Fibroblast of skin of right biceps (primary cell): ENCODE measurements at places on chromosomes 1 and 21.

DNA sequence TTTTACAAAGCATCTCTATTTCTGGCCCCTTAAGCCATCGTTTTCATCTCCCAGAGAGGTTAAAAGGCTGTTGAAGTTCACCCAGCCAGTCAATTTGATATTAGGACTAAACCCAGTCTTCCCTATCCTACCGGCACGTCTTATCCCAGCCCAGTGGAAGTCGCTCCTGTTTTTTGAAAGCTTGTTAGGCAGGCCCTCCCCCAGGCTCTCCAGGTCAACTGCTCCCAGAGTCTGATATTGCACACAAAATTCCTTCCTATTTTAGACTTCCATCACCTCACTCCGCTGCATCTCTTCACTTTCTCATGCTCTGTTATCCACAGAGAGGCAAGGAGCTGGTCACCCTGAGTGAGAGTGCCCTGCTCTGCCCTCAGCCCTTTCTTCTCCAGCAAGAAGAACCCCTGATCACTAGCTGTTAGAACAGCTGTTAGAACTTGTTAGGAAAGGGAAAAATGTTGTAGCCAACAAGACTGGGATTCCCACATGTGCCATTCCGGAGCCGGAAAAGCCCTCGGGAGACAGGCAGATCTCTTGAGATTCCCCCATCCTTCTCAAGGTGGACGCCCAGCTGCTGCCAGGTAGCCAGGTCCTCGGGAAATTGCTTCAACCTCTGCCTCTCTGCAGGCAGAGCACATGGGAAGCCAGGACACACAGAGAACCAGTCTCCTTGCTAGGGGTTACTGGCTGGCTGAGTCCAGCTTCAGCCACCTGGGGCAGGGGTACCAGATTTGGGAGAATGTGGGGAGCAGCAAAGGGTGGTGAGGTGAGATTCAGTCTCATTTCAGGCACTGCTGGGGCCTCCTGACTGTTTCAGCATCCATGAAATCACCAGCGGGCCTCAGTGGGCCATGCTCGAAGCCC lies 25.7 kb downstream of the PLXNA2 start:
- no peak for DNase-seq

DNA sequence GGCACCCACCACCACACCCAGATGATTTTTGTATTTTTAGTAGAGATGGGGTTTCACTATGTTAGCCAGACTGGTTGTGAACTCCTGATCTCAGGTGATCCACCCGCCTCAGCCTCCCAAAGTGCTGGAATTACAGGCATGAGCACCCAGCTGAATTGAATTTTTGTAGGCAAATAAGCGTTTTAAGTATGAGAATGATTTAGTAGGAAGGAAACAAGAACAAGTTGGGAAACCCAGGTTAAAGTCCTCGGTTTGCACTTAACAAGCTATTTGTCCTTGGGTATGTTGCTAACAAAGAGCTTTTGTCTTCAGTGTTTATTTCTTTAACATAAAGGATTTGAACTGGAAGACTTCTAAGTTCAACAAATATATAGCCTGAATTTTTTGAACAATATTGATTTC lies 23.9 kb downstream of the BTF3L4 start:
- DNase-seq: no peak

DNA sequence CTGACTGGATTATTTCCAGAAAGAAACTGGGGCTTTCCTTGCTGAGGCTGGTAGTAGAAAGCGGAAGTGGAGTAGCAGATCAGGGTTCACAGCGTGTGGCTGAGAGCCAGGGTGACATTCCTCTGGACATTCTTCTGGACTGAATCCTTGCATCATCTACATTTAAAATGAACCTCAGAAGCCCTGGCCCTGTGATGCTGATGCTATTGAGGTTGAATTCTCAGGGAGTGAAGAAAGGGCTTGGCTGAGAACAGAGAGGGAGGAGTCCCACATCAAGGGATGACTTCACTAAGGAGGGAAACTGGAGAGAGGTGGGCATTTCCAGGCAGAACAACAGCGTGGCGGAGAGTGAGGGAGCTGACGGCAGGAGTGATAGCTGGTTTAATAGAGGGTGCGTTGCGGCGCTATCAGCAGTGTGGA lies 102.3 kb upstream of the LMO4 start:
- peak; percentile 99 for DNase-seq

DNA sequence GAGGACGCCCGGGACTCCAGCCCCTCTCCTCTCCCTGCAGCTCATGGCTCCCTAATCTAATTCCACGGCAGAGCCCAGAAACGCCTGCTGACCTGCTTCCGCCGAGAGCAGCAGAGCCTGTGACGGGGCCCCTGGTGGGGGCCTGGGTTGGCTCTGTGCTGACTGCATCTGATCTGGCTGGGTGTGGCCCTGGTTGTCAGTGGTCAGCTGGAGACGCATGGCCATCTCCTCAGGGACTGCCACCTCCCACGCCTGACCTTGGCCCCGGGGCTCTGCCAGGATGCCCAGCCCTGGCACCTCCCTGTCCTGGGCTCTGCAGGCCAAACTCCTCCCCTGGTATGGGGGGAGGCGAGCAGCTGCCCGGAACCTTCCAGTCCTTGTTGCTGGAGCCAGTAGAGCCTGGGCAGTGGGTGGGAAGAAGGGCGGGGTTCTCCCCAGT lies 1.1 kb upstream of the PLCH2 start:
- DNase-seq: no peak

DNA sequence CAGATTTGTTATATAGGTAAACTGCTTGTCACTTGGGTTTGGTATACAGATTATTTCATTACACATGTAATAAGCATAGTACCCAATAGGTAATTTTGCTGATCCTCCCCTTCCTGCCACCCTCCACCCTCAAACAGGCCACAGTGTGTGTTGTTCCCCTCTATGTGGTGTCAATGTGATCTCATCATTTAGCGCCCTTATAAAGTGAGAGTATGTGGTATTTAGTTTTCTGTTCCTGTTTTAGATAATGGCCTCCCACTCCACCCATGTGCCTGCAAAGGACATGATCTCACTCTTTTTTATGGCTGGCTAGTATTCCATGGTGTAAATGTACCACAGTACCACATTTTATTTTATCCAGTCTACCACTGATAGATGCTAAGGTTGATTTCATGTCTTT lies 522.1 kb upstream of the LRRC7 start:
- DNase-seq: no peak

- no peak for DNase-seq
Observed at GRCh38 chr1:243270097-243270864, 14.4 kb downstream of the SDCCAG8 start.

DNA sequence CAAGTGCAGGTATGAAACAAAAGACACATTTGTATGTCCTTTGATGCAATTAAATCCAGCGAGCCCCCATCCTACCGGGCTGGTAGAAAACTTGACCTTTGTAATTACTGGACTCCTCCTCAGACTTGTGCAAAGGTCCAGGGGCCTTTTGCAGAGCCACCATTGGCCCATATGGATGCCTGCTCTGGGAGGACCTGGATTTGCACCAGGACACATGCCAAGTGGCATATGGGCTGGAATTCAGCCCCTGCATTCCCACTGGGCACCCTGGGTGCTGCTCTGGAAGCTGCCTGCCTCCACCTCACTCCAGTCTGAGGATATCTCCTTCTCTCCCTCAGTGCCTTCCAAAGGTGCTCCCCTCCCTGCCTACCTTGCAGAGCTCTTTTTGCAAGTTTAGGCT lies 36.0 kb downstream of the LACTBL1 start:
- no peak for DNase-seq

DNA sequence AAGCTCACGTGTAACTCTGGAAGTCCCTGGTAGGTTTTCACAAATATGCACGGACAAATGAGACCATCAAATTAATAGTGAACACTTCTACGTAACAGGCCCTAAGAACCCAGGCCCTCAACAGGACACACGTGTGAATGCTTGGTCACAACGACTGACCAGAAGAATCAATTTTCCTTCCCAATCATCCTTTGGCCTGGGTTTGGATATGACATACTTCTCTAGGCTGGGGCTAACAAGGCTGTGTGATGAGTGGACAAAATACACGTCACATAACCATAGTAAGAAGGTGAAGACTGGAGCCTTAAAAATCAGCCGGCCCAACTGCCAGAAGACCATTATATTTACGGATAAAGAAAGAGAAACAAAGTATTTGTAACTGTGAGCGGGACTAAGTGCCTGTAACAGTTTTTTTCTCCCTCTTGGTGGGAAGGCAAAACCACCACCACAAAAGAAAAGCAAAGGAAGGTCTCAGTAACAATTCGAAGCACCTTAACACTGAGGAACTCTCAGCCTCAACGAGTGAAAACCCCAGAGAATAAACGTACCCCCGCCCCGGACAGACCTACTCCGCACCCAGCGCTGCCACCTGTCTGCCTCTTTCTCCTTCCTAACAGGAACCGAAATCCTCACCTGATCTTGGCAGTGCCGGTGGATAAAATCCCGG lies 450 bp downstream of the SDE2 start:
- DNase-seq: peak; percentile 35

DNA sequence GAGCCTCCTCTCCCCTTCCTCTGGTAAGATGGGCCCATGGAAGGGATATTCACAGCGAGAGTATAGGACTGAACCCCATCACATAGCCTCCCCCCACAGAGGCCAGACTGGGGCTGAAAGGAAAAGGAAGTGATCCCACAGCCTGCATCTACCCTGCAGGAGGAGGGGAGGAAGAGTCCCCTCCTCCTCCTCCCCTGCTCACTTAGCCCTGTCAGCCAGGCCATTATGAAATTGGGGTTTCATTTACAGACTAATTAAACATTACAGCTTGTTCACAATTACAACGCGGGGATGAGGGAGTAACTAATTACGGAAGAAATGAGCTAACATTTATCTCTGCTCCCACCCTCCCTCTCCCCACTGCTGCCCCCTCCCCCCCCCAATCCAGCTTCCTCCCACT lies 25.4 kb downstream of the DMAP1 start:
- no peak for DNase-seq
